ENCODE measurements at places on chromosomes 7 and 10.

- no peak for DNase-seq
Measured at GRCh38 chr10:110009736-110010475, 2.1 kb downstream of the ADD3 start.

DNA sequence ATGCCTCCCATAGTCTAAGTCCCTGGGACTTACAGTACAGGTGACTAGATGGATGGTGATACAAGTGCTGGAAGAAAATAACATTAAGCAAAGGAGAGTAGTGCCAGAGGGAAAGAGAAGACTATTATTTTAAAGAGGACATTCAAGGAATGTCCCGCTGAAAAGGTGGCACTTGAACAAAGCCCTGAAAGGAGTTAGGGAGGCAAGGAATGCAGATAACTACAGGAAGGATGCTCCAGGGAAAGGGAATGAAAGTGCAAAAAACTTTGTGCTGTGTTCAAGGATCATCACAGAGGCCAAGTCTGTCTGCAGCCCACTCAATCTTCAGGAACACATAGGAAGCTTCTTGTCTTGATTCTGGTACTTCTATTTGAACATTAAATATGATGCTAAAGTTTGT is 14.9 kb downstream of the ANKMY2 start:
- no peak for DNase-seq

DNA sequence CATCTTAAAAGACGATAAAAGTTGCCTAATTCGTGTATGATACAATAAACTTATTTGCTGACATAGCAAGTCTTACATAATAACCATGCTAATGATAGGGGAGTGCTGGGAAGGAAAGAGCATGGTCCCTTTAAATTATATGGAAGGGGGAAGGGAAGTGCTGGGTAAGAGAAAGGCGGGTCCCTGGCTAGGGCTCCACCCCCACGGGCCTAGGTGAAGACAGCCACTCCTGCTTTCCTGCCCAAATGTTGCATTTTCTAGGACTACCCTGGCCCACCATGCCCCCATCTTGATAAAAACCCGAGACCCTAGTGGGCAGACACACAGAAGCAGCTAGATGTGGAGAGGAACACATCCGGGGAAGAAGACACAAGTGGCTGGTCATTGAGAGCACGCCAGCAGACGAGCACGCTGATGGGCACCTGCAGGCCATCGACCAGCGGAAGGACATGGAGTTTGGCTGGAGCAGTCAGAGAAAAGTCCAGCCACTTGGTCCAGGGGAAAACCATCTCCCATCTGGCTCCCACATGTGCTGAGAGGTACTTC is 328.7 kb downstream of the ARL4A start:
- no peak for DNase-seq

DNA sequence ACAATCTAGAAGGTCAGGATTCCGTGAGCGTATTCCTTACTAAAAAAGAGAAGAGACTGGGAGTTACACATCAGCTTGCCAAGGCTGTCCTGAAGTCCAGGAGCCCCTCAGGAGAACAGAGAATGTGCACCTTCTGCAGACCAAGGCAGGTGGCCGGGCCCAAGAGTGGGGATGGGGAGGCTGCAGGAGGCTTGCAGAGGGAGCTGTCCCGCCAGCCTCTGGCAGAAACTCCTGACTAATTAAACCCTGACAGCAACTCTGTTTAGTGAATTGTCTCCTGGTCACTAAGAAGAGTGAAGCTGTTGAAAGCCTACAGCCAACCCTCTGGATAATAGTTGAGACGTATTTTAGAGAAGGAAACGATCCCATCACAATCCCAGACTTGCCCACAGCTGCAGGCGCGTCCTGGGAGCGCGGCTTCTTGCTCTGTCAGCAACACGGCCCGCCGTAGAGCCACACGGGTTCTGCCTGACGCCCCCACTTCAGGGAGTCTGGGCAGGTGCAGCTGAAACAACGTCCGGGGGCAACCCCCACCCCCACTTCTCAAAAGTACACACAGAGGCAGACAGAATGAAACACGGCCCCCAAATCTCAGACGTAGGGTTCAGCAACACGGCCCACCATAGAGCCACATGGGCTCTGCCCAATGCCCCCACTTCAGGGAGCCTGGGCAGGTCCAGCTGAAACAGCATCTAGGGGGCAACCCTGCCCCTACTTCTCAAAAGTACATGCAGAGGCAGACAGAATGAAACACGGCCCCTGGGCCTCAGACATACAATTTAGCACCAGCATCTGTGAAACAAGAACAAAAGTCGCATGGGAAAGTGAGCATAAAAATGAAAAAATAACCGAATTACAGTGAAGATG is 45.2 kb downstream of the DIP2C start:
- no peak for DNase-seq

DNA sequence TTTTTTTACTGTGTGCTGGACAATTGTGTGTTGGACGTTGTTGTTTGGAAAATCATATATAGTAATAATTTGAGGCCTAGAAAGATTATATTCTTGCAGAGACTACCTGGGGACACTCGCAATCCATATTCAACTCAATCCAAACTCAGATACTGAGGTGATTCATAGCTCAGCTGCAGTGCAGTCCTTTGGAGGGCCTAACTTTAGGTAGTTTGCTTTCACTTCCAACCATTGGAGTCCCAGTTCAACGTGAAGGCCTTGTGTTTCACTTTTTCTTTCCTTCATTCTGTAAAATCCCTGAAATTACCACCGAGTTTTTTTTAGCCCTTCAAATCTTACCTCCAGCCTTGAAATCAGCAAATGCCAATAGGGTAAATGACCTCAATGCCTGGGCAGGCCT is 32.3 kb downstream of the ATRNL1 start:
- no peak for DNase-seq

GRCh38 chr7:22581099-22581498 is 81.1 kb upstream of the STEAP1B start:
- DNase-seq: no peak

- DNase-seq: no peak
Measured at GRCh38 chr10:127899766-127900387, 7.0 kb upstream of the PTPRE start.

DNA sequence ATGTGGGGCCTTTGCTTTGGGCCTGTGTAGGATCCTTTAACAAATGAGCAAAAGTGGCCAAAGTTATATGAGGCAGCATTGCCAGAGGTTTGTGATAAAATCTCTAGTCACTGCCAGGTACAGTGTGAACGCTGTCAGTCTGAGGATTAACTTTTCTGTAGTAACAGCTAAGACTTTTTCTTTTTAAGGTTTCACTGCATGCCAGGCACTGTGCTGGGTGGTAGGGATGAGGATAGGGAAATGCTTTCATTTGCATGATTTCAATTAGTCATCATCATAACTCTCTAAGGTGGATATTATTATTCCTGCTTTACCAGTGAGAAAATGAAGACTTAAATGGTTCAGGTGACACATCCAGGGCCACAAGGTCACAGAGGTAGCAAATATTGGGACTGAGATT is 79.7 kb upstream of the BMPER start:
- no peak for DNase-seq

DNA sequence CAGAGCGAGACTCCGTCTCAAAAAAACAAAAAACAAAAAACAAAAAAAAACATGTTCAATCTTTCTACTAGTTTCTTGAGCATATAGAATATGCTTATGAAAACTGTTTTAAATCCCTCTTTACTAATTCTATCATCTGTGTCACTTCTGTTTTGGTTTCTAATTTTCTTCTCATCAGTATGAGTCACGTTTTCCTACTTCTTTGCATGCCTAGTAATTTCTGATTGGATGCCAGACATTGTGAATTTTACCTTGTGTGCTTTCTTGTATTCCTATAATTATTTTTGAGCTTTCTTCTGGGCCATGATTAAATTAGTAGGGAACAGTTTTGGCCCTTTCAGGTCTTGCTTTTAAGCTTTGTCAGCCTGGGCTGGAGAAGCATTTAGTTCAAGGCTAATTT is 9.9 kb downstream of the MICU1 start:
- no peak for DNase-seq

- no peak for DNase-seq
Measured at GRCh38 chr10:5356302-5356763, 8.4 kb upstream of the UCN3 start.

- no peak for DNase-seq
Measured at GRCh38 chr10:111824128-111824527, 359.4 kb downstream of the GPAM start.

DNA sequence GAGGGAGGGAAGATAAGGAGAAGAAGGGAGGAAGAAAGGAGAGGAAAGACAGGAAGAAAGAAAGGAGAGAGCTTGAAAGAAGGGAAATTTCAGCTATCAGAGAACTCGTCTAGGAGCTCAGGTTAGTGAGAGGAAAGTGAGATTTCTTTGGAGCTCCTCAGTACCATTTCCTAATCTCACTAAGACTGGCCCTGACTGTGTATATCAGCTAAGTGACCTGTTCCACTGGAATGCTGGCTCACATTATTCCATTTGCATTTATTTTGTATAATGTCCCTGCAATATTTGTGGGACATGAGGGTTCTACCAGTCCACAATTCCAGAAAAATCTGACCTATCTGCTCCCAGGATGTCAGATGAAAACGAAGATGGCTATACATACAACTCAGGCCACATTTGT is 114.7 kb upstream of the CELF2 start:
- DNase-seq: no peak

DNA sequence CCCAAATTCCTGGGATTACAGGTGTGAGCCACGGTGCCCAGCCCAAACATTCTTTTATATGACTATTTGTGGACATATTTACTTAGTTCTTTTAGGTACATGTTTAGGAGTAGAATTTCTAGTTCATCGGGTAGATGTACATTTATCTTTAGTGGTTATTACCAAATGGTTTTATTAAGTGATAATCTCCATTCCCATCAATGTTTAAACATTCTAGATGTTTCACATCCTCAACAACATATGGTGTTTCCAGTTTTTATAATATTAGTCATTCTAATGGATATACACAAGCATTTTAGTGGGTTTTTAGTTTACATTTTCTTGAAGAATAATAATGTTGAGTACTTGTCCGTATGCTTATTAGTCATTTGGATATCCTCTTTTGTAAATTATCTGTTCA is 131.7 kb downstream of the RTKN2 start:
- DNase-seq: no peak

- no peak for DNase-seq
Measured at GRCh38 chr10:127291329-127291728, 94.9 kb upstream of the INSYN2A start.

DNA sequence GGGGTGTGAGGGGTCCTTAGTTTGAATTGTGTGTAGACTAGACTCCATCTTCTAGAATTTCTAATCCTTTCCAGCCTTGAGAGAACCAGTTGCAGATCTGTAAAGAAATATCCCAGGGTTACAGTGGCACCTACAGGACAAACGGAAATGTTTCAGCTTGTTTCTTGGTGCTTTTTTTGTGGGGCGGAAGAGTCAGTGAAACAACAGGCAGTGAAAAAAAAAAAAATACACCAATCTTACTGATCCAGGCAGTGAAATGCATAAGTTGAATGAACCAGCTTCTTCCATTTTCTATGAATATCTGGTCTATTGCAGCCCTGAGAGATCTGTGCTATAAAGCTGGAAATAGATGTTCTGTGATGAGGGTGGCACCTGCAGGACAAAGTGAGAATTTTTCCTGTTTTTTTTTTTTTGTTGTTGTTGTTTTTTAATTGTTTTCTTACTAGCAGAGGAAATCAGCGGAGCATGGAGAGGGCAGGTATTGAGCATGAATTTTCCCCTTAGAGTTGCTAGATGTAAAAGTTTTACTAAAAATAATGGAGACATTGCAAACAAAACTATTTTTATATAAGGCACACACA is 81.9 kb upstream of the DYNC1I1 start:
- peak; percentile 11 for DNase-seq

DNA sequence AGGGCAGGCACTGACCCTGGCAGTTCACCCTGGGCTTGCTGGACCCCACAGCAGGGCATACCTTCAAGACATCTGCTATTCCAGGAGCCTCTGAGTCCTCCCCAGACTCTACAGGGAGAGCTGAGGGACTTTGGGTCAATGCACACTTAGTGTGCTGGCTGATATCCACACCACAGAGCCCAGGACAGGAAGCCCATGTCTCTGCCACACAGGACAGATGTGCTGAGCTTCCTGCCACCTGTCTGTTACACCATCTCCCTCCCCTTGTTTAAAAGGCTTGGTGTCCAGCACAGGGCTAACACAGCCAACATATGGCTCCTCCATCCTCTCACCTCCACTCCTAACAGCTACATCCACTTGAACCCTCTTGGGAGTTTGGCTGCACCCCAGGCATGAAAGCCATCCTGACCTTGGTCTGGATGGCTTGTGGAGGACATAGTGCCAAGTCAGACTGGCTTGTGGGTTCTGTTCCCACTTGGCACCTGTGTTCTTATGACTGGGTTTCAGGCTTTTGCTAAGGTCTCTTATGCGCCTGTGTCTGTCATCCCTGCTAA is 529.8 kb downstream of the GALNT17 start:
- DNase-seq: no peak

GRCh38 chr10:49357910-49358309 is 38.0 kb downstream of the DRGX start:
- no peak for DNase-seq

- no peak for DNase-seq
Measured at GRCh38 chr10:129498680-129499079, 31.6 kb downstream of the MGMT start.

GRCh38 chr10:51653025-51653424 is 46.4 kb downstream of the CSTF2T start:
- DNase-seq: no peak

GRCh38 chr7:142579946-142580345 is 169.3 kb upstream of the PRSS1 start:
- DNase-seq: no peak

- DNase-seq: no peak
Measured at GRCh38 chr7:3039787-3040186, 3.9 kb downstream of the CARD11 start.

GRCh38 chr10:120184547-120185337 is 272.3 kb upstream of the PLPP4 start:
- no peak for DNase-seq

- DNase-seq: no peak
Measured at GRCh38 chr7:66050990-66051448, 24.6 kb upstream of the ASL start.

DNA sequence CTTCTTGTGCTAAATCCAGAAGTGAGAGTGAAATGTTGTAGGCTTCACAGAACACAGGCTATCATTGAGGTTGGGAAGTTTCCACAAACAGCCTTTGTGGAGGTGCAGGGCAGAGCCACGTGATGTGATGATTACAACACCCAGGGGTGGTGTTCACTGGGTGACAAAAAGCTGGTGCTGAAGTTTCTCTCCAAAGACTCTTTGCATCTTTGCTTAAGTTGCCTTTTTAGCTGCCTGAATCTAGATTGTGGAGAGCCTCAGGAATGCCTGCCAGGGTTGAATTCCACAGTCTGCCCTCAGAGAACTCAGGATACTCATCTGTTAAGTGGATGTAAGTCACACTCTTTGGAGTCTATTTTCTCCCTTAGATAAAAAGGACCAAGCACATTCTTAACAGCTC is 56.3 kb downstream of the PLXNA4 start:
- no peak for DNase-seq
